Lung microvascular endothelial cell (primary cell): ENCODE measurements at places on chromosomes 6 and 20.

GRCh38 chr20:18686696-18687095 lies 98.8 kb downstream of the DTD1 start:
- no peak for DNase-seq

GRCh38 chr6:73452107-73452461 lies at the start of gene CGAS:
CGAS (minus strand) TSS chr6:73452297; CDS start chr6:73452181, 116 bp downstream.
- peak; percentile 13 for DNase-seq

DNA sequence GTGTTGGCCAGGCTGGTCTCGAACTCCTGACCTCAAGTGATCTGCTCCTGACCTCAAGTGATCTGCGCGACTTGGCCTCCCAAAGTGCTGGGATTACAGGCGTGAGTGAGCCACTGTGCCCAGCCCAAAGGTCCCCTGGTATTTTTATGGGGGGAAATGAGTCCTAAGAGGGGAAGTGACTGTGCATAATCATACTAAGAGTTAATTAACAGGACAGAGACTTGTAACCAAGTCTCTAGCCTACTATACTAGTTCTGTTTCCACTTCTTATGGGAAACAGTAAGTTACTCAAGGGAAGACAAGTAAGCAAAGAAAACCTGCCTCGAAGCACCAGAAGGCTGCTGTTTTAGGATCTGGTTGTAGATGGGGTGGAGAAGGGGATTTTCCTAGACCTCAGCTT lies 27.9 kb downstream of the TCF15 start:
- DNase-seq: no peak

GRCh38 chr20:10951216-10951615 lies 277.4 kb upstream of the JAG1 start:
- no peak for DNase-seq

- peak; percentile 88 for DNase-seq
Measured at GRCh38 chr20:4666001-4666479, 55.7 kb upstream of the PRND start.

DNA sequence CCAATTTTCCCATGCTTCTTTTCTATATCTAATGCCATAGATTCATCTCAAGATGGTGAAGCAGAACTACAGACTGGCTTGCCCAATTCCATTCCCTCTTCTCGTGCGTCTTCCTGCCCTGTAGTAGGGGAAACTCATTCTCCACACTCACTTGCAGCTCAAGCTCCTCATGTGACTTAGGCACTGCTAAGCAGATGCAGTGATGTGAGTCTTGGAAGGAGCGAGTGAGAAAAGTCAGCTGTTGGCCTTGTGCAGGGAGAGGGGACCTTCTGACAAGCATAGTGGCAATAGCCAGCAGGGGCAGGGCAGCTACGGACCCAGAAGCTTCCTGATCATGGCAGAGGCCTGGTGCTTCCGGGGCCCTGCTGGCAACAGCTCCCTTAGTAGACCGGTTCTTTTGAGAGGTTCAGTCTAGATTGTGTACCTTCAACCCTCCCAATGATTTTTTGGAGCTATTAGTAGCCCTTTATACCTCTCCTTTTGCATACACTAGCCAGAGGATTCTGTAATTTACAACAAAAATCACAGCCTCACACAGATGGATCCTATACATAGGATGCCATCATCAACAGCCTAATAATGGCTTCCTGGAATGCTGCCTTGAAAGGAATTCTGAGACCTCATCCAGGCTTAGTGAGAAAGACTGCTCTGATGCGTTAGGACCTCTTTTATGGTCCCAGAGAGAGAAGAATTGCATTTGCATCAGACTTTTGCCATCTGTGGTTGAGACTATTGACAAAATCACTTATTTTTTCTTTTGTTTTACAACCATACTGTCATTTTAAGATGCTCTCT lies 121.5 kb upstream of the RIPOR2 start:
- DNase-seq: no peak

DNA sequence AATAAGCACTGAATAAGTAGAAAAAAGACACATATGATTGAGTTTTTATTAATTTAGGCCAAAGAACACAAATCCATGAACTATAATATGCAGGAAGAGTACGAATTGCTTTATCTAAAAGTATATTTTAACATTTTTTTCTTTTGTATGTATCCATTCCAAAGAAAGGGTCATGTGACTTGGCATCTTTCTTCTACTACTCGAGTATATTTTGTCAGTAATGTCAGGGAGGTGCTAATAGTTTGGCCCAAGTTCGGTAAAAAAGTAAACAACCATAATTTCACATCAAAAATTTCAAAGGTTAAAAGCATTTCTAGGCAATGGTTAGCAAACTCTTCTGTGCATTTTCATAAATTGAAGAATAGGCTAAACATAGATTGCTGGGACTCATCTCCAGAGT lies 18.7 kb downstream of the DEFB110 start:
- no peak for DNase-seq

DNA sequence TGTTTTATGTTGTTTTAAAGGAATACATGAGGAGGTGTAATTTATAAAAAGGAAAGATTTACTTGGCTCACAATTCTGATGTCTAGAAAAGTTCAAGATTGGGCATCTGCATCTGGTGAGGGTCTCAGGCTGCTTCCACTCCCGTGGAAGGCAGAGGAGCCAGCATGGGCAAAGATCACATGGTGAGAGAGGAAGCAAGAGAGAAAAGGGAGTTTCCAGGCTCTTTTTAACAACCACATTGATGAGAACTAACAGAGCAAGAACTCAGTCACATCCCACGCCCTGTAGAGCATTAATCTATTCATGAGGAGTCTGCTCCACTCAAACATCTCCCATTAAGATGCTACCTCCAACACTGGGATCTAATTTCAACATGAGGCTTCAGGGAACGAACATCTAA lies 1666.3 kb downstream of the HACE1 start:
- no peak for DNase-seq

- DNase-seq: peak; percentile 31
Measured at GRCh38 chr6:161235776-161236633, 37.9 kb downstream of the AGPAT4 start.

DNA sequence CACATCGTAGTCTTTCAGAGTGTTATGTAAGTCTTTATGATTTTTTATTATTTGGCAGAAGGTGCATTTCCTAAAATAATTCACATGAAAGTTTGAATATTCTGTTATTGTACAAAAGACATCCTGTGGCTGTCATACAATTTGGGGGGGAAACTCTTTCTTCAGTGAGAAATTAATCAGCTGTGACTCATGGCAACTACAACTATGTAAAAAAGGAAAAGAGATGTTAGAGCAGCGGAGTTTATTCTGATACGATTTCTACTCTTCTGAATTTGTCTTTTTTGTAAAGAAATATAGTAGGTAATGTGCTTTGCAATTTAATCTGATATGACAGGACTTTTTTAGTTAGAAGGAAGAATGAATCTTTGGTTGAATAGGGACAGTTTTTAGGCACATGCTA lies 14.2 kb downstream of the COL19A1 start:
- no peak for DNase-seq

- no peak for DNase-seq
Measured at GRCh38 chr6:193180-193579, 99.1 kb upstream of the DUSP22 start.

GRCh38 chr20:51065615-51066014 lies 42.7 kb upstream of the KCNG1 start:
- DNase-seq: no peak
